Activated naive CD8-positive, alpha-beta T cell treated with anti-CD3 and anti-CD28 coated beads, Interleukin-2, amount 50 U/mL, for 24 hours (primary cell): ENCODE measurements at places on chromosomes 6 and 20.
A peak's percentile ranks its signal among the peaks of the same experiment; 100 is the strongest.

- no peak for DNase-seq
These were observed 38.2 kb downstream of the CAP2 start for GRCh38 chr6:17431581-17431980.

- DNase-seq, result no peak
These were observed 403.9 kb upstream of the SULF2 start for GRCh38 chr20:48189181-48189580.

DNA sequence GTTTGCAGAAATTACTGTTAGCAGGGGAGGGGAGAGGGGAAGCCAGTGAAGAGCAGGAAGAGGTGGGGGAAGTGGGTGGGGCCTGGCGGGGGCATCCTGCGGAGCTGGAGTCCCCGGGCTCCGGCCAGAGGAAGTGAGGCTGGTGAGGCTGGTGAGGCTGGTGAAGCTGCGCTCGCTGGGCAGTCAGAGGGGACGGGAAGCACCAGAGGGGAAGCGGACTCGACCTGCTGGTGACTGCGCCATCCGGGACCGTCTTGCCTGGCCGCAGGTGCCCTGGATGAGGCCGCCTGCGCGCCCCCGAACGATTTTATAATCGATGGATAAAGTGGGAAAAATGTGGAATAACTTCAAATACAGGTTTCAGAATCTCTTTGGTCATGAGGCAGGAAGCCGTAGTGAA is 635.3 kb upstream of the MARCKS start:
- no peak for DNase-seq

- no peak for DNase-seq
These were observed 1361.8 kb upstream of the CITED2 start for GRCh38 chr6:140736231-140736630.

DNA sequence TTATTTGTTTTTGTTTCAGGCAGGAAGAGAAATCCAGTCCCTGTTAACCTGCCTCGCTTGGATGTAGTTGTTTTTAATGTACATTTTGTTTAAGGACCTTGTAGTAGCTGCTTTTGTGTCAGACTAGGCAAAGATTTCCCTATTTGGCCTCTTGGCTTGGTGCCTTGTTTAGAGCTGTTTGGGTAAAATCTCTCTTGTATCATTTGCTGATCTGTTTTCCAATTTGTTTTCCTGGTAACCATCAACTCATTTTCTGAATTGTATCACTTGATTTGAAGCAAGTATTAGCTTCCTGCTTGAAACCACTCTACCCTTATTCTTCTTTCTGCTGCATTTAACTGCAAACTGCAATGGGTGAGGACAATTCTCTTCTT is 160.7 kb downstream of the ZFAND3 start:
- no peak for DNase-seq

DNA sequence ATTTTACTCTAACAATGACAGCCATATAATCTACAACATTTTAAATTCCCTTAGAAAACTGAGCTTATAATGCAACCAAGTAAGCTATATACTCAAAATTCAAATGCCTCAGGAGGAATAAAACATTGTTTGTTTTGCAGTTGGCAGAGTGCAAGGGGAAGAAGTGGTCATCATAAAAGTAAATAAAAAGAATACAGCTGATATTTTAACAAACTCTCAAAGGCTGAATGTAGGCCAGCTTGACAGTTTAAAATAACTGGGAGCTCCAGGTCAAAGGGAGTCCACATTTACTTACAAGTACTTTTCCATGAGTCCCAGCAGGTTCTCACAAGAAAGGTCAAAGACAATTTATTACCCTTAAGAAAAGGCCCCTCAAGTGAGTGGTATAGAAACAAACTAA is 589.8 kb downstream of the BCKDHB start:
- DNase-seq, result no peak

DNA sequence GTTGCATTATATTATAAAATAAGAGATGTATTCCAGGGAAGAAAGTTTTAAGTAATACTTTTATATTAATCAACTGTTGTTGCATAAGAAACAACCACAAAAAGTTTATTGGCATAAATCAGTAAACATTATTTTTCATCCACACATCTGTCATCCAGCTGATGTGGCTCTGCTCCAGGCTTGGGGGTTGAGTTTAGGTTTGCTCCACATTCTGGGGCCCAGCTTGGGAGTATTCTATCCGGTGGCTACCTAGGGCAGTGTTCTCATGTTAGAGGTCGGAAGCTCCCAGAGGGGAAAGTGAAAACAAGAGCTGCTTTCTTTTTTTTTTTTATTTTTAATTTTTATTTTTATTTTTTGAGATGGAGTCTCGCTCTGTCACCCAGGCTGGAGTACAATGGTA is 728.4 kb upstream of the FLRT3 start:
- DNase-seq, result no peak

DNA sequence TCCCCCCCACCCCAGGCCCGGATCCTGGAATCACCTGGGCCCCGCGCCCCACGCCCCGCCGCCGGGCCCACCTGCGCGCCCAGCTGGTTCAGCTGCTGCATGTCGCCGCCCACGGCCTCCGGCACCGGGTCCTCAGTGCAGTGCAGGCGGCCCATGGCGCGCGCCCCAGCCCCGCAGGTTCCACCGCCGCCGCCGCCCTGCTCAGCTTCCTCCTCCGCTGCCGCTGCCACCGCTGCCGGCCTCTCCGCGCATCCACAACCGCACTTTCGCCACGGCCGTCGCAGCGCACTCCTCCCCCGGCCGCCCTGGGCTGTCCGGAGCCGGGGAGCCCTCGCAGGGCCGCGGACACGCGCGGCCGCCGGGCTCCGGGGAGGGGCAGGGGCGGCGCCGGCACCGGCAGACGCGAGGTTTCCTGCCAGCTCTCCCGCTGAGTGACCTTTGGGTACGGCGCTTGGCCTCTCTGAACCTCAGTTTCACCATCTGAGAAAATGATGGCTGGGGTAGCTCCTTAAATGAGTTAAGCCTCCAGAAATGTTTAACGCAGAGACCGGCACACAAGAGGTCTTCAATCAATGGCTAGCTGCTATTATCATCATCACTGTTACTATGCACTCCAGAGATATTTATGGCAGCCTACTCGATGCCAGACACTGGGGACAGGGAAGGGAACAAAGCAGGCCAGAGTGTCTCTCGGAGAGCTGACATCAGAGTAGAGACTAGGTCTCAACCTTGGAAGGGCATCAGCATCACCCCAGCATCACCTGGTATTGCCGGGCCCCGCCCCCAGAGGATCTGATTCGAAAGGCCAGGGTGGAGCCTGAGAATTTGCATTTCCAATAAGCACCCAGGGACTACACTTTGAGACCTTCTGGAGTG is at the start of gene COMMD7:
COMMD7 (minus strand) TSS at position 231 of the 876 bp plus-strand sequence; CDS start at position 155, 76 bp downstream.
- DNase-seq, result peak; percentile 79

DNA sequence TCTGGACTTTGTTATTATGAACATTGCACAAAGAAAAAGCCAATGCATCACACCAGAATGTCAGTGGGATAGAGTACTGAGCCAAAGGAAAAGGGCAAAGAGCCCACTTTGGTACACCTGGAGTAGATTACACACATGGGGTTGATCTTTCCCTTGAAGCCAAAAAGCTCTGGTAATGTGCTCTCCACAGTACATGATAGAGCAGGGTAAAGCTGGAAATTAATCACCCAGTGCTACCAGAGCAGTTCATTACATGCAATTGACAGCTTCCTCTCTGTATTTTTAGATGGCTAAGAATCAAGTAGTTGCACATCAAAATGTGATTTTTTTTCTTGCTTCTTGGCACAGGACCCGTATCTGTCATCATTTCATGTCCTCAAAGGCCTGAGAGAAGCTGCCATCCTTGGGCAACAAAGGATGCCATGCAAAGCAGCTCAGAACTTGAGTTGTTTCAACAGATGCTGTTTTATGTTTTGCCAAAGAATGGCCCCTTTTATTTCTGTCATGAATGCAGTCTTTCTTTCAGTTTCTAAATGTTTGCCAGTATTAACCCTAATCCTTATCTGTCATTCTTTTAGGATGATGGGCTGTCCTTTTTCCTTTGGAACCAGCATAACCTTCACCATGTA is 88.1 kb downstream of the HDGFL1 start:
- no peak for DNase-seq

GRCh38 chr20:50821257-50821921 is 26.5 kb downstream of the BCAS4 start:
- no peak for DNase-seq

DNA sequence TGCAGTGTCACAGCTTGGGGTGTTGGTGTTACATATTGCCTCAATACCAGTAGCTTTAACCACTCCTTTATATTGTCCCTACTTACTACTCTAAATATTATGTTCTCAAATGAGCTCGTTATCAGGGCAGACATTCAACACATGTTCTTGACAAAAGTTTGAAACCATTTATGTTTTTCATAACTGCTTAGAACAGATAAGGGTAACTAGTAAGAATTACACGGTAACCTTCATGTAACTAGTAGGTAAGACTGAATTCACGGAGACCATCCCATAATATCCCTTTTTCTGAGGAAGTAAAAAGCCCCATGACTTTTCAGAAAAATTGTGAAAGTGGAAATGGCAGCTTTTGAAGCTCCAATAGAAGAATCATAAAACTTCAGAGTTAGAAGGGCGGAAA is 59.6 kb upstream of the CENPW start:
- no peak for DNase-seq

DNA sequence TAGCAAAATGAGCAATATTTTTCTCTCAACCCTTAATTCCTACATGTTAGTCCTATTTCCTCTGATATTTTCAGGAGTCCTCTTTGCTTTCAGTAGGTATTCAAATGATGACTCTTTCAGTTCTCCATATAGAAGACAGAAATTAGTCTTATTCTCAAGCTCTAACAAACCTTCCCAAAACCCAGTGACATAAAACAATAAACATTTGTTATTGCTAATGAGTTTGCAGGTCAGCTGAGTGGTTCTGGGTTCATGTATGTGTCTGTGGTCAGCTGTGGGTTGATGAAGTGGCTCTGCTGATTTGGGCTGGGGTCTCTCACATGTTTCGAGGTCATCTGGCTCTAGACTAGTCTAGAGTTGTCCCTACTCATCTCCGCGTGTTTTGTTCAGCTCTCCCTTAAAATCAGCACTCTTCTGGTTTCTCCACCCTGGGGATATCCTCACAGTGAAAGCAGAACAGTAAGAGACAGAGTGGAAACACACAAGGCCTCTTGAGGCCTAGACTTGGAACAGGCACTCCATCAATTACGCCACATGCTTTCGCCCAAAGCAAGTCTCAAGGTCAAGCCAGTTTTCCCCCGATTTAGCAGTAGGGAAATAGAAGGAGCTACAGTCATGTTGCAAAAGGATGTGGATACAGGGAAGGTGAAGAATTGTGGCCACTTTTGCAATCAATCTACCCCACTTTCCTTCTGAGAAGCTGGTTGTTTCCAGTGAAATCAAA is 273.0 kb downstream of the PLCB1 start:
- DNase-seq, result no peak

DNA sequence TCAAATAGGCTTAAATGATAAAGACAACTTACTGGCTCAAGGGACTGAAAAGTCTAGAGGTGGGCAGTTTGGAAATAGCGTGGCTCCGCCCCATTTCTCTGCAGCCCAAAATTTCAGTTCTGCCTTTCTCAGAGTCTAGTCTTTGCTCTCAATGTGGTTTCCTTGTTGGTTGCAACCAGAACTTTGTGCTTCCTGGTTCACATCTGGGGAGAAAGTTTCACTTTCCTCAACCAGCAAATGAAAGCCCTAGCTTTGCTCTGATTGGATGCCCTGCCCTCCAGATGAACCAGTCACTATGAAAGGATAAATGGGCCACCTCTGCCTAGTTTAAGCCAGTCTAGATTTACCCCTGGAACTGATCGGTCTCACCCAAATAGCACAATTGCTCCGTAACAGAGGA is 14.9 kb downstream of the SYCP2L start:
- no peak for DNase-seq

GRCh38 chr20:19785173-19785982 is 27.3 kb downstream of the RIN2 start:
- DNase-seq, result no peak

GRCh38 chr6:149752600-149753373 is 3.2 kb downstream of the PCMT1 start:
- DNase-seq, result no peak

DNA sequence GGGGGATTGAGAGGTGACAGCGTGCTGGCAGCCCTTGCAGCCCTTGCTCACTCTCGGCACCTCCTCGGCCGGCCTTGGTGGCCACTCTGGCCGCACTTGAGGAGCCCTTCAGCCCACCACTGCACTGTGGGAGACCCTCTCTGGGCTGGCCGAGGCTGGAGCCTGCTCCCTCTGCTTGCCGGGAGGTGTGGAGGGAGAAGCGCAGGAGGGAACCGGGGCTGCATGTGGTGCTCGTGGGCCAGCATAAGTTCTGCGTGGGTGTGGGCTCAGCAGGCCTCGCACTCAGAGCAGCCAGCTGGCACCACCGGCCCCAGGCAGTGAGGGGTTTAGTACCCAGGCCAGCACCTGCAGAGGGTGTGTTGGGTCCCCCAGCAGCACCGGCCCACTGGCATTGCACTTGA is 912.2 kb upstream of the ADGRB3 start:
- DNase-seq, result no peak

GRCh38 chr6:111256646-111257045 is 169.3 kb downstream of the SLC16A10 start:
- DNase-seq, result no peak

GRCh38 chr6:95285881-95286280 is 291.5 kb upstream of the MANEA start:
- DNase-seq, result no peak

GRCh38 chr6:136762022-136762975 is 30.0 kb downstream of the MAP3K5 start:
- no peak for DNase-seq

DNA sequence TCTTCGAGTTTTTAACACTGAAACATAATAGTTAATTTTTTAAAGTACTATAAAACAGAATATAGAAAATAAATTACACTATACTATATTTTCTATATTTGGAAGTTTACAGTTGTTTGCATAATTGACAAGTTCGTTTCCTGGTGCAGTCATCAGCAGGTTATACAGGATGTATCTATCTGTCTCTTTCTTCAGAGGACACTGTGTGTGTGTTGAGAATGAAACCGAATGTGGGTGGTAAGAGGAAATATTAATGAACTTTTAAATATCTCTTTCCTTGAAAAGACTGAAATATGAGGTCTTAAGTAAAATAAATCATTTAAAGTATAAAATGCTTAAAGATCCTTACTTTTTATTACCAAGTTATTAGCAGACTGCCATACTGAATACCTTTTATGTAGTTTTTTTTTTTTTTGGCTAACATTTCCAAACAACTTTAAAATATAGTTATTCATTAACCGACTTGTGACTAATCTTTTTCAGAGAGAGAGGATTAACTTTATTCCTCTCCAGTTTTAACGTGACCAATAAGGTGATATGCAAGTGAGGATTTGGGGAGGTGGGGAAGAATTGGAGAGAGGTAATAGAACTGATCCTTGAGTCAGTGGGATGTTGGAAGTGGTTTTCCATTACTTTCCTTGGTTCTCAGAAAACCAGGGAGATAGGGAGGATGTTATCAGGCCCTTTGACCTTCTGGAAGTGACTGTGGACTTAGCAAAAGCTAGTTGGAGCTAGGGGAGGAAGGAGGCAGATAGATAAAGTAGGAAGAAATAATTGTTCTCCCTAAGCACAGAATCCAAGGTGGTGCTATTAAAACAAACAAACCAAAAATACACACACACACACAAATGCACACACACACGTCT is 380.0 kb upstream of the FLRT3 start:
- no peak for DNase-seq

DNA sequence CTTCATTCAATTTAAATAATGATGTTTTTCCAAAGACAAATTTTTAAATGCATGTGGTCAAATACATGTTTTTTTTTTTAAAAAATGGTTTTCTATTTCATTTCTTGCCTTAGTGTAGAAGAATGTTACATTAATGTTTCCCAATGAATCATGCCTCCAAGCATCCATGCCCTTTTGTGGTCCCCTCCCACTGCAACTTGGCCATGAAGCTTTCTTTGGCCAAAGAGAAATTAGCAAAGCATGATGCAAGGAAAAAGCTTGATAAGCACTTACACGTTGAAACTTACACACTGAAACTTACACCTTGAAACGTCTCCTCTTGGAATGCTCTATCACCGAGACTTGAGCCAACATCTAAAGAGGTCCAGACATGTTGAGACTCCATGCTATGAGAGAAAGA is 93.0 kb upstream of the ELOVL5 start:
- DNase-seq, result no peak
